Coronary artery (tissue), 2 donors: ENCODE measurements at places on chromosomes 2 and 18.
A peak's percentile ranks its signal among the peaks of the same experiment; 100 is the strongest.

DNA sequence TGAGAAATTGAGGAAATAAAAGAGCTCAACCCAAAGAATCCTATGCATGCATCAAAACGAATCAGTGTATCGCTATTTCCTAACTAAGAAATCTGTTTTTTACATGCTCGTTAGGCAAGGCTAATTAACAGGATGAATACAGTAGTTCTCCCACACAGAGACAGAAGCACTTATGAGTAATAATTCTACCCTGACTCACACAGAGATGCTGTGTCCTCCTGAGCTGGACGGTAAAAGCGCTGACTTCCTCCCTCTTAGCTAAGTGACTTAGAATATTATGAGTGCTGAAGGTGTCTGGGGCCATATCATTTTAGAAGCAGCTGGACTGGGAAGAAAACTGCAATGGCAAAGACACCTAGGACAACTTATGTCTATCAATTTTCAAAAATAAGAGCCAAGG, 18.5 kb downstream of the PLEKHM3 start:
- no peak for DNase-seq

GRCh38 chr2:41926614-41927580, 120.9 kb upstream of the PKDCC start:
- DNase-seq, result peak; percentile 71

DNA sequence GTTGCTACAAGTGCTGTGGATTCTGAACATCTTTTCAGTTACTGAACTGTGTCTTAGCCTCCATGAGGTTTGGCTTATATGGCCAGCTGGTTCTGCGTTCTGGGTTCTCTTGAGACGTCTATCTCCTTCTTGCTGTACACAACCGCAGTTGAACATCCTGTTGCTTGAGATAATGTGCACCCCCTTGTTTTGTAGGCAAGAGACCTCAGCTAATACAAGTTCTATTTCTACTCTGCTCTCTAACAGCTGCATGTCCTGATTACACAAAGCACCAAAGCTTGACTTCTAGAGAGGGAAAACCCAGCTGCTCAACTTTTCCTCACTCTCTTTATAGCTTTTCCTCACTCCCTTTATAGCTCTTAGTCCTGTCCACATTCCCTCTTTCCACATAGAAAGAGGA, 176.0 kb downstream of the LTBP1 start:
- no peak for DNase-seq

- DNase-seq, result no peak
Observed at GRCh38 chr18:14179306-14179705, 47.1 kb upstream of the ZNF519 start.

- DNase-seq, result no peak
Observed at GRCh38 chr18:48186131-48186766, 222.9 kb downstream of the ZBTB7C start.

DNA sequence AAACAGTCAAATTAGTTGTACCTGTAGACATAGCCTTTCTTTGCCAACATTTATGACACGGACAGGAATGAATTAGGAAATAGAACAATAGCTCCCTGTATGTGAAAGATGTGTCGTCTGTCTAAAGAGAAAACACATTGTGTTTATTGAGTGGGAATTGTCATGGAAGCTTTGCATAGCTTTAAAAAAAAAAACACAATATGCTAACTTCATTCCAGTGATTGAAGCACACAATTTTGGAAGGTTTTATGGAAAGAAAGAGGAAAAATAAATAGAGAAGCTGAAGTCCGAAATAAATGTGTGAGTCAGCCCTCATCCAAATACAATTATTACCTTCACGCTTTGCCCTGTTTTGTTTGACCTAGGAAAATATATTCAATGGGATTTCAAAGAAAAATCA, 1095.7 kb downstream of the TSN start:
- DNase-seq, result no peak

DNA sequence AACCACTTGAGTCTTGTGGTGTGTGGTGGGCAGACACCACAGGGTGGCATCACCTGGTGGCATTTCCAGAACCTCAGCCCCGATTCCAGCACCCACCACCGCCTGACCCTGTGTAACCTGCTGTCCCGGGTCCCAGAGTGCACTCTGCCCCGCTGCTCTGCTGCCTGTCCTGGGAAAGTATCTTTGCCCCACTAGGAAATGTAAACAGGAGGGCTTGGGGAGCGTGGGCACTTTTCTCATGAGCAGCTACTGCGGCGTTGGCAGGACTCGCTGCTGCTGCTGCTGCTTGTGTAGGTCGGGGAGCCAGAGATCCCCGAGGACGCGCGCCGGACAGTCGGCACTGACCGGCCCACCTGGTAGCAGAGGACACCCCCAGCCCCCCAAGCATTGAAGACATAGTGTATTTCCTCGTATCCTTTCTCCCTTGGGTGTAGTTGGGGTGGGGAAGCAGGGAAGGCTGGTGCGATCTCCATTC, 13.4 kb downstream of the DTYMK start:
- DNase-seq, result no peak

- no peak for DNase-seq
Observed at GRCh38 chr18:6681331-6681875, 48.1 kb upstream of the ARHGAP28 start.

DNA sequence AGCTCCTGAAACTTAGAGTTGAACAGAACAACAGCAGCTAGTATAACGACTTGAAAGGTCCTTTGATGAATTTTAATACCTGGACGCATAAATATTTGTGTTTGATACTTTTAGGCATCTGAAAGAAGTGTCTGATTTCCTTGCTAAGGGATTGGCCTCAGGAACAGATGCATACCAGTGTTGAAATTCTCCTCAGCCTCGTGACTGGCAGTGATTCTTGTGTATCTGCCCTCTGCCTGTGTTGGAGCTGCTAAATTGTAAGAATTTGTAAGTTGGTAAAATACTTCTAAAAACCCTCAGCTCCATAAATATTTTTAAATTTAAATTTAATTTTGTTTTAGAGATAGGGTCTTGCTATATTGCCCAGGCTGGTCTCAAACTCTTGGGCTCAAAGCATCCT, 22.4 kb upstream of the SCYGR1 start:
- DNase-seq, result no peak

DNA sequence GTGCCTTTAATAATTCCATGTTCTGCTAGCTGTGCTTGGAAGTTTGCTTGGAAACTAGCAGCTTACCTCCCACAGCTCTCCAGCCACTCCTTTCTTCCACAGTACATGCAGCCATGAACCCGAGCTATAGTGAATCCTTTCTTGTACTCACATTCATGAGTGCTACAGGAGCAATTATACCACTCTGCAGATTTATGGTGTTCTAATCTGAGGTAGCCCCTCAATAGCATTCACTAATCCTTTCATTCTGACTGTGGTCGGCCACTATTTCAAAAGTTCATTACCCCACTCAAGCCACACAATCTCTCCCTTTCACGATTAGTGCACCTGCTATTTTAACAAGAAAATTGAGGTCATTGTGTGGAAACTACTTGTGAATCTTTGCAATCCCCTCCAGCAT, 53.2 kb downstream of the CSRNP3 start:
- DNase-seq, result no peak

- DNase-seq, result no peak
Observed at GRCh38 chr18:78671551-78671950, 308.1 kb upstream of the SALL3 start.

DNA sequence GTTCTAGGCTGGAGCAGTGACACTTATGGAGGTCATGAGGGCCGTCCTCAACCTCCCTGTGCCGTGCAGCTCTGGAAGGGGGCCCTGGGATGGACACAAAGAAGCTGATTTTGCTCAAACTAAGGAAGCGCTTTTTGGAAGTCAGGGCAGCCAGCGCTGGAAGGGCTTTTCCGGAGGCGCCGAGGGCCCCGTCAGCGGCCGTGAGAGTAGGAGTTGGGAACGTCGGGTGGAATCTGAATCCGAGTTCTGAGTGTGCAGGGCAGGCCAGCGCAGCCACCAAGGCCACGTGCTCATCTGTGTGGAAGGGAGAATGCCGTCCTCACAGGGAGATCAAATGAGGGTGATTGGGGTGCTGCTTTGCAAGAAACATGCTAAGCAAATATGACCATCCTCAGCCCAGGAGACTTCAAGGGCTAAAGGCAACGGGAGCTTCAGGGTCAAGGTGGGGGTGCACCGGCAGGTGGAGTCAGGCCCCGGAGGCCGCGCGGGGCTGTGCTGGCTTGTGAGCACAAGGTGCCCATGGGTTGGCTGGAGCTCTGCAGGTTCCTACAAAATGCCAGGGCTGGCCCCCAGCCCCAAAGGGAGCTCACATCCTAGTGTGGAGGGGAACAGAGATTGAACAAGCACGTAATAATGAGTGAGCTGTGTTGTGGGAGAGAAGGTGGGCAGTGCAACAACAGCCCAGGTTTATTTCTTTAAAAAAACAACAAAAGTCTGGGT, 70.4 kb upstream of the HPCAL1 start:
- no peak for DNase-seq

- DNase-seq, result no peak
Observed at GRCh38 chr2:95300450-95300849, 3.3 kb downstream of the KCNIP3 start.
